Stimulated activated CD8-positive, alpha-beta memory T cell treated with anti-CD3 and anti-CD28 coated beads, Interleukin-4, amount 100 ng/mL, for 1 hour (primary cell): ENCODE measurements at places on chromosomes 12 and 14.

GRCh38 chr12:71980538-71980937 is 41.9 kb downstream of the TPH2 start:
- DNase-seq: no peak

DNA sequence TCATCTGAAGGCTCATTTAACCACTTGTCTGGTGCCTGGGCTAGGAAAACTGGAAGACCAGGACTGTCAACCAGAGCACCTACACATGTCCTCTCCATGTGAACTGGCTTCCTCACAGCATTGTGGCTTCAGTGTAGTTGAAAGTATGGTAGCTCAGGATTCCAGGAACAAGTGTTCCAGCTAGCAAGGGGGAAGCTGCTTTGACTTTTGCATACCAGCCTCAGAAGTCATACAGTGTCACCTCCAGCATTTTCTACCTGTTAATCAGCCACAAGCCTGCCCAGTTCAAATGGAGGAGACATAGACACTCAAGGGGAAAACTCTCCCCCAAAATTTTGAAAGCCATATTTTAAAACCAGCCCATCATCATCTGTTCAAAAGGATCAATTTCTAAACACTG is 212.8 kb upstream of the CAND1 start:
- no peak for DNase-seq

- DNase-seq: no peak
These were observed 137.1 kb downstream of the BRMS1L start for GRCh38 chr14:35963209-35963608.

DNA sequence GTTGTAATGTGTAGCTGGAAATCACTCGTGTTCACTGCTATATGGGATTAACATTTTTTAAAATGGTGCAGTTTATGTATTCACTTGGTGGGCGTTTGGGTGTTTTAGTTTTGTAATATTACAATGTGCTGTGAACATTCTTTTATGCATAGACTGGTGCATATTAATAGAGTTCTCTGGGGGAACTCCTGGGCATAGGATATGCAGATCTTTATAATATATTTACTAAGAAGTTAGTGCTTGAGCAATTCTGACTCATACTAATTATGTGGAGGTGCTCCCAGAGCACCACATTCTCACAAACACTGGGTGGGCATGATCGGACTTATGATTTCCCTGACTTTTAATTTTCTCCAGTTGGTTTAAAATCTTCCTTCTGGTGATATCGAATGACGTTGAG is 342.3 kb downstream of the PDZRN4 start:
- no peak for DNase-seq

DNA sequence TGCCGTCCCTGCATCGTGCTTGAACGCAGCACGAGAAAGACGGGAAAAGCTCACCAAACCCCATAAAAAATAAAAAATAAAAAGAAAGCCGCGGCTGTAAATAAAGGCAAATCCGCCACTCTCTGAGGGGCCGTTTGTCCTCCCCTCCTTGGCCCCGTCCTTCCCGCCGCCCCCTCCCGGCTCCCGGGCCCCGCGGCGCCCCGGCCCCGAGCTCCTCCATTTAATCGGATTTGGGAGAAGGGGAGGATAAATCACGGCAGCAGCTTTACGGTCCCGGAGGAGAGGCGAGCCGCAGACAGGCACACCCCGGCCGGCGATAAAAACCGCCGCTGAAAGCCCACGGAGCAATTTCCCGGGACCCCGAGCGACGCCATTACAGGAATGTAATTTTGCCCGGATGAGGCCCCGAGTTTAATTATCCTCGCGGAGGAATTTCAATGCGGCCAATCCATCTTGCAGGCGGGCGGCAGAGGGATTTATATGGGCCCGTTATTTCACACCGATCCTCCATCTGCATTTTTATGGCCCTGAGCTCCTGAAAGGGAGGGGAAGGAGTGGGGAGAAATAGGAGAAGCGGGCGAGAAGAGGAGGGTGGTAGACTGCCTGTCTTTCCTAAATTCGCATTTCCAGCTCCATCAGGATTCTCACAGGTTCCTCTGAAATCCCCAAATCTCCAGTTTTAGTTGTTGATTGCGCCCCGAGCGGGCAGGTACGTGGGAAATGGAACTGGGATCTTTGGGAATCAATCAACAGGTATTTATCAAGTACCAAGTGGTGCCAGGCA is 1.3 kb upstream of the ATP5MC2 start:
- DNase-seq: no peak

DNA sequence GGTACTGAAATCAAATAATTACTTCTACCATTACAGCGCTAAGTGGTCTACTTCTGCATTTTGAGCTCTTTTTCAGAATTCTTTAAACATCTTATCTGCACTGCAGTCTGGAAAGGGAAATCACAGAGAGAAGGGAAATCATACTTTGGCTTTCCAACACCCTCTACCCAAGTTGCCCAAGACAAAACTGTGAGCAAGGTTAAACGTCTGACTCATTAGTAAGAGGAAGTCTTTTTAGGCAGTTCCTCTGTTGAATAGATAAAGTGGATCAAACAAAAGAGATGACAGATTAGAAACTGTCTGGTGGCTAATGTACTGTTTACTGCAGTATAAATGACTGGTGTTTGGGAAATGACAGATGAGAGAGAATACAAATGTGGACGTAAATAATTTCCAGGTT is 858.1 kb downstream of the NRXN3 start:
- DNase-seq: no peak

DNA sequence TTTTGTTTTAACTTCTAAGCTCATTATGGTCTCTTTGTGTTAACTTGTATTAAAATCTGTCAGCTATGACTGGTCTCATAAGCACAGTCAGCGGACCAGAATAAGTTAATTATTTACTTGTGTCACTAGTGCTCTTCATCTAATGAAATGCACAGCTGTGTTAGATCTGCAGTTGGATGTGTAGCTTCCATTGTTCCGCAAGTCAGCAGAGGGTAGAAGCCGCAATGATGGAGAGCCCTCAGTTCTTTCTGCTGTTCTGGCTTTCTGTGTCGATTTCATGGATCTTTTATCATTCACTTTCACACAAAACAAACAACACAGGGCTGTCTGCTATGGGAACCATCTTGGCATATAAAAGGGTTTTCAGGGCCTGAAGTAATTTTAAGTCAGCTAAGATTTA is 89.3 kb upstream of the RFX4 start:
- DNase-seq: no peak

GRCh38 chr12:4080213-4080612 is 193.3 kb upstream of the CCND2 start:
- DNase-seq: no peak

DNA sequence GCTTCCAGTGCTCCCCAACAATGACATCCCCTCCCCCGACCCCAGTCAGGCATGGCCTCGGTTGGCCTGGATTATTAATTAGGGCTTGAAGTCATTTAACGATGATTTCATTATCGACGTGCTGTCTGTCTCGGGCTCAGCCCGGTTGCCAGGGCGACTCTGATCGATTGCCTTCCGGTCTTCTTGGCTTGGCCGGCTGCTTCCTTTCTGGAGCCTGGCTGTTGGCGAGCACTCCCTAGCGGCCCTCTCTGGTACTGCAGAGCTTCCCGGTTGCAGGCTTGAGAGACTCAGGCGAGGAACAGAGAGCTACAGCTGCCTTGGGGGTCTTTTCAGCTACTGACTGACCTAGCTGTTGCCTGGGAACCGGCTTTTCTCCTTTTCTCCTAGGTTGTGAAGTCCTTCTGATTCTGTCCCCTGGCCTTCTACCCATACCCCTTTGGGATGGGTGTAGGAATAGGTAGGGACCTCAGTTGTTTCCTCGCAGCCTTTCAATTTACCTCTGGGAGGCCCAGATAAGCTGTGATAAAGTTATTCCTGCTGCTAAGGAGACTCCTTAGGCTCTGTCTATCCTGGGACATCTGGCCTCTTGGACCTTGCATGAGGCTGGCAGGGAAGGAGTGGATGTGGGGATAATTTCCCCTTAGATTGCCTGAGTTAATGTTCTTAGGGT is 5.5 kb upstream of the CISTR start:
- DNase-seq: peak; percentile 57
